Left lung (tissue), 14 donors: ENCODE measurements at places on chromosomes 7 and 10. TPM values are rescaled to one million over a fixed set of nuclear protein-coding genes. Genes with fewer than 3 reads are reported as not detected.

CHPF2 gene
- 44.0 TPM for total RNA-seq

CPED1 gene
- total RNA-seq, result 8.8 TPM

DNA sequence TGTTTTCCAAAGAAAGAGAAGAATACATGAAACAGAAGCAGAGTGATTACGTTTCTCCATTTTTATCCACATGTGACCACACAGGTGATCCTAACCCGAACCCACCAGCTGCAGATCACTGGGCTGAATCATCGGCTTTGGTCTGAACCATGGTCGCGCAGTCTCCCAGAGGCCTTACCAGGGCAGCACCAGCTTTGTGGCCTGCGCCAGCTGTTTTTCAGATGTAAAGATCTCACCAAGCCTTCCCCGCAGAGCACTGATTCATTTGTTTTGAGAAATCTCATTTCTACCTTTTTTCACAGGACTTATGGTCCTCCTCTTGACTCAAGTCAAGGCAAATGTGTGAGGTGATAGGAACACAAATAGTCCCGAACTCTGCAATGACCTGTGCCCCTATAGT is 207.0 kb upstream of the PPP2R2D start:
- no peak for DNase-seq

DNA sequence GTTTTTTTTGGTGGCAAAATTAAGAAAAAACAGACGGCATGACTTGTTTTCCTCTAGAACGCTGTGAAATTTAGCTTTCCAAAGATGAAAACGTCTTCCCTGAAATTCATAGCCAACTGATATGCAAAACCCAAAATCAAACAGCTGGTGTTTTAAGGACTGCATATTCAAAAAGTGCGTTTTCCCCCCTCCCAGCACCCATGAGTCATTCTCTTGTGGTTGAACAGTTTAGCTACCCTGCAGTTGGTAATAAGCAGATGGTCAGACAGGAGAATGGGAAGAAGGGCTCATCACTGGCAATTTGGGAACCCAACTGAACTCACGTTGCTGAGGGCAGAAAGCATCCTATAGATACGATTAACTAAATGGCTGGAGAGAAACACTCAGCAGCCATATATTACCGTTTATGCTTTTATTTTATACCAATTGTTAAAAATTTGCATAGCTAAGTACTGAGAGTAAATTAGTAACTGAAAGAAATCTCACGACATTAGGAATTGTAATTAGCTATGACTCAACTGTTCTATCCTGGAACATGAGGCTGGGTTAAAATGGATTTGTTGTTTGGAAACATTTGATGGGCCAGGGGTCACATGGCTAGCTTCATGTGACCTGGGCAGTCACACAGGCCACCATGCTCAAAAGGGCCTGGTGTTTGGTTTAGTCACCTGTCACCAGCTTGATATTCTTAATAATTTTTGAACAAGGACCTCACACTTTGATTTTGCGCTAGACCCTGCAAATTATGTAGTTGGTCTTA is 343.1 kb downstream of the PHTF2 start:
- DNase-seq, result no peak

DNA sequence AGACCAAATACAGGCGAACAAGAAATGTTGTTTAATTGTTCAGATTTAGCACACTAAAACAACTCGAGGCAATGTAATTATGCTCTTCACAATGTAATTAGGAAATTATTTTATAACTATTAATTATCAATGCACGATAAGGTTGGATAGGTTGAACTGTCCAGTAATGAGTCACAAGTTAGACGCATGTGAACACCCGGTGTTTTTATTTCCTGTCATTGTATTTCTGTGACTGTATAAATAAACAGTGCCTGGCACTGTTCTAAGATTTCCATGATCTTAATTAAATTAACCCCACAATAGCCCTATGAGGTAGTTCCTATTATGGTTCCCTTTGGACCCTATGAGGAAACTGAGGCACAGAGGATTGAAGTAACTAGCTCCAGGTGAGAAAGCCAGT is 26.2 kb downstream of the C10orf105 start:
- DNase-seq, result no peak

- peak; percentile 67 for DNase-seq
Observed at GRCh38 chr10:131852176-131852822, 48.5 kb upstream of the PPP2R2D start.

DNA sequence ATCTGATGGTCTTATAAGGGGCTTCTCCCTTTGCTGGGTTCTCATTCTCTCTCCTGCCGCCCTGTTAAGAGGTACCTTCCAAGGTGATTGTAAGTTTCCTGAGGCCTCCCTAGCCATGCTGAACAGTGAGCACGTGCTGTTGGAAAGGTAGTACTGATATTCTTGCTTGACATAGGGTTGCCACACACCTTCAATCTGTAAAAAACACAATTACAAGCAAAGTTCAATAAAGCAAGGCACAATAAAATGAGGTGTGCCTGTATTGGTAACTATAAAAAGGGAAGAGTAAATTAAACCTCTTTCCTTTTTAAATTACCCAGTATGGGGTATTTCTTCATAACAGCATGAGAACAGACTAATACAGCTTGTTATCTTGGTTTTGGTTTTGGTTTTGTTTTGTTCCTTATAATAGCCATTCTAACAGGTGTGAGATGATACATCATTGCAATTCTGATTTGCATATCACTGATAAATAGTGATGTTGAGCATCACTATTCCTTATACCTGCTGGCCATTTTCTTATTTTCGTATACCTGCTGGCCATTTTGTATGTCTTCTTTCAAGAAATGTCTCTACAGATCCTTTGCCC is 164.9 kb upstream of the TRIM24 start:
- no peak for DNase-seq

DNA sequence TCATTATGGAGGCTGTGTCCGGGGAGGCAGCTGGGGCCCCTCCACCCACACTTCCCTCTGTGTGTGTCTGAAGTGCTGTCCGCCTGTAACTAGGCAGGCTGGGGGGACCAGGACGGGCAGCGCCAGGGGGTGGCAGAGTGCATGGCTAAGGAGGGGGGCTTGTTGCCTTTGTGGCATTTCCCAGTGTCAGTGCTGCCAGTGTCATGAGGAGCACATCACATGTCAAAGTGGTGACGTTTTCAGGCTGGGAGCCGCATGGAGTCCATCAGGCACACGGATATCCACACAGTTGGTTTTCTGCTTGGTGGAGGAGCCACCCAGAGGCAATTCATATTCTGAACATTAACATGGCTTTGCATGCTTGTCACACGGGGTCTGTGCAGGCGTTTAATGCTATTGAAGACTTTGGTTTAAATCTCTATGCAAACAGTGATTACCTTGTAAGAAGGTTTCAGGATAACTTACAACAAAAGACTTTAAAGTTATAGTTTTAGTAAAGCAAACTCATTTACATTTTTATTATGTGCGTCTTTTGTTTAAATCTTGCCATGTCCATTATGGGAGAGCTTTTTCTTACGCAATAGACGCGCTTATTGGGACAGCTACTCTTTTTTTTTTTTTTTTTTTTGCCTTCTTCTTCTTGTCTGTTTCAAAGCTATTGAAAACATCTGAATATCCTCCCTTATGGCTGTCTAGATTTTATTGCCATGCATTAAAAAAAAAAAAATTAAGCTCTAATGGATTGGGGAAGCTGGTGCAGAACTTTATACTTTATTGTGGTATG is 52.9 kb downstream of the C10orf67 start:
- no peak for DNase-seq
